ENCODE measurements at places on chromosomes 5 and 9.

DNA sequence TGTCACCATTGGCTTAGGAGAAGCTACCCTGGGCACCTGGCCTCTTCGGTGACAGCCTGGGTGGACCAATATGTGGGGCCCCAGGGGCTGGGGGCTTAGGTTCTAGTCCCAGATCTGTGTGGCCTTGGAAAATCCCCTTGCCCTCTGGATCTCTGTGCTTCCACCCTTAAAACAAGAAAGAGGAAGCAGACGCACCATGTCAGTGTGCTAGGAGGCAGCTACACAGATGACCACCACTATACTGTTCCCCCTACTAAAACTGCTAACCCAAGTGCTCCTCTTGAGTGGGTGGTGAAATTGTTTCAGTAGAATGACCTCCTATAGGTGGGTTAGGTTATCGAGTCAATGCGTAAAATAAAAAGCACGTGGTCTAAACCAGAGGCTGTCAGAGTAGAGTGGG is 31.0 kb downstream of the AFAP1L1 start:
- DNase-seq, result no peak

DNA sequence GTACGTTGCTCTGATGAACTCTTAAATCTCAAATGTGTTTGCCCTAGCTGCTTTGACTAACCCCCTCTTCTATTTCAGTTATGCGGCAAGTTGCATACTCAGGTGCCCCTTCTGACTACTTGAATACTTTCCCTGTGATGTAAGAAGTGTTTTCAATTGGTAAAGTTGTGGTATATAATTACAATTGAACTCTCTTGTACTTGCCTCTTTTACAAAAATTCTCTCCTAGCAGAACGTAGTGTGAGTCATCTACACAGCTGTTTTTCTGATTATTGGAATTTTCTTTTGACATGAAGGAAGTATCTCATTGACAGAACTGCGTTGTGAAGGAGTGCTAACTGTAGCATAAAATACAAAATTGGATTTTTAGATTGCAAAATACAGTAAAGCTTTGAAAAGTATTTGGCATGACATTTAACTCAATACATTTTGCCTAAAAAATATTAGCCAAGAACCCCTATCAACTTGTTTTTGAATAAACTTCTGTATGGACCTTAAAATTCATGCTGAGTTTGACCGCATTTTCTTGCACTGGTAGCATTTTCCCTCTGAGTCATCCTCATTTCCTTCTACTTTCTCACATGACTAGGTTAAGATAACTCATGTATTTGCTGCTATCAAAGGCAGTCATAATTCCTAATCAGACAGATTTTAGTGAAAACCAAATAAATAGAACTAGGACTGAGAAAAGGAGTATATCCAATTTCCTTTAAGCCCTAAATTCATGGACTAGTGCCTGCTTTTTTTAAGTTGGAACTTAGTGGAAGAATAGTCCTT is 6.3 kb downstream of the CRHBP start:
- DNase-seq, result no peak

GRCh38 chr9:94889628-94890027 is 163.1 kb downstream of the AOPEP start:
- no peak for DNase-seq

DNA sequence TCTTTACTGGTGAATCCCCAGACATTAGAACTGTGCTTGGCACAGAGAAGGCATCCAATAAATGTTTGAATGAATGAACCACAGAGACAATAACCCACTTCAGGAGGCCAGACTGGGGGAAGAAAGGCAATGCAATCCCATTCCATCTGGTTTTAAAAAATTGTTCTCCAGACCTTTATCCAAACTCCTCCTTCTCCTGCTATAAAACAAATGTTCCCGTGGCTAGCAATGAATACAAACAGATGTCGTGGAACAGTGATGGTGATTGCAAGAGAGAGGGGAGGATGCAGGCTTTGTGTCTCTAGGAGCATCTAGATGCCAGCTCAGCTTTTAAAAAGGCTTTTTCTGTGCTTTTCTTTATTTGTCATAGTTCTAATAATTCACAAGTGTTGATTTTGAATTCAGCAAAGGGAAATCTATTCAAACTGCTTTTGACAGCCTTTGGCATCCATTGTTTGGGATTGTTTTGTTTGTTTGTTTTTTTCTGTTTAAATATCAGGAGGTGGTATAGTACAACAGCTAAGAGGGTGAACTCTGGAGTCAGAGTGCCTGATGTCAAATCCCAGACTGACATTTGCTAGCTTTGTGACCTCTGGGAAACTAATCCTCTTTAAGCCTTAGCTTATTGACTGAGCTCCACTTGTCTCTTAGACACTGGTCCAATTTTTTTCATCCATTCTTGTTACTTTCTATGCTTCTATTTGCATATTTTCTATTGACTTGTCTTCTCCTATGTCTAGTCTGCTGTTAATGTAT is 59.1 kb downstream of the TNFSF15 start:
- no peak for DNase-seq

GRCh38 chr5:38755181-38755580 is 90.6 kb upstream of the OSMR start:
- no peak for DNase-seq

DNA sequence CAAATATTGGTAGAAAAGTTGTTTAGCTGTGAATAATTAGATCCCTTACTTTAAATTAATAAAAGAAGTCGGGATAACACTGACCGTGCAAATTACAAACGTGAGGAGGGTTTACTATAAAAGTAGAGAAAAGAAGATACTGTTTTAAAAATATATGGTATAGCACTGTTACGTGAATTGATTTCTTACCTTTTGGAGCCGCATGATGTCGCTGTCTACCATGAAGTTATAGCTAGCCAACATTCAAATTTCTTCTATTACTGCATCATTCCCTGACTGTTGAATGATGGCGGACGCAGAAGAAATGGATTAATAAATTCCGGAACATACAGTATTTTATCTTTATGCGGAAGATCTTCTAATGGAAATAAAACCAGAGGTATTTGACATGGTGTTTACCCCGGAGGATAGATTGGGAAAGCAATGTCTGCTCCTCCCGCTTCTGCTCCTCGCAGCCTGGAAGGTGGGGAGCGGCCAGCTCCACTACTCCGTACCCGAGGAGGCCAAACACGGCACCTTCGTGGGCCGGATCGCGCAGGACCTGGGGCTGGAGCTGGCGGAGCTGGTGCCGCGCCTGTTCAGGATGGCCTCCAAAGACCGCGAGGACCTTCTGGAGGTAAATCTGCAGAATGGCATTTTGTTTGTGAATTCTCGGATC is at the start of gene PCDHA6:
PCDHA6 (plus strand) TSS at position 257 of the 658 bp plus-strand sequence; CDS start at position 389, 132 bp downstream.
- DNase-seq, result no peak

- DNase-seq, result no peak
These were observed 70.4 kb upstream of the ANKRD55 start for GRCh38 chr5:56303511-56303910.

DNA sequence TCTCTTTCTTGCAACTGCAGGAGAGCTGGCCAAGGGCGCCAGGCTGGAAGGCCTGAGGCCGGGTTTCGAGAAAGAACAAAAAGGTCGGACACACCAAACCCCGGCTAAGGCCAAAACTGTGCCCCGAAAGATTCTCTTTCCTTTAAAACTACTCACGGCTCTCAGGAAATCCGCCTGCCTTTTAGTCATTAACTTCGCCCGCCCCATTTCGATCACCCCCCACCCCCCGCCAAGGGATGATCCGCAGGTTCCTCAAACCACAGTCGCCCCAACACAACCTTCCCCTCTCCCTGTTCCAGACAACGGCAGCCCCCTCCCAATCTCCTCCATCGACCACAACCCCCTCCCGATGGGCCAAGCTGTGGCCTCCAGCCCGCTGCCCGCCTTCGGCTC is 536 bp downstream of the FEM1C start:
- DNase-seq, result no peak

- DNase-seq, result no peak
These were observed 71.1 kb downstream of the MLLT3 start for GRCh38 chr9:20551236-20551635.

GRCh38 chr9:134455934-134456755 is 129.9 kb downstream of the RXRA start:
- peak; percentile 67 for DNase-seq

GRCh38 chr5:660491-661030 is 32.6 kb downstream of the TPPP start:
- DNase-seq, result no peak

DNA sequence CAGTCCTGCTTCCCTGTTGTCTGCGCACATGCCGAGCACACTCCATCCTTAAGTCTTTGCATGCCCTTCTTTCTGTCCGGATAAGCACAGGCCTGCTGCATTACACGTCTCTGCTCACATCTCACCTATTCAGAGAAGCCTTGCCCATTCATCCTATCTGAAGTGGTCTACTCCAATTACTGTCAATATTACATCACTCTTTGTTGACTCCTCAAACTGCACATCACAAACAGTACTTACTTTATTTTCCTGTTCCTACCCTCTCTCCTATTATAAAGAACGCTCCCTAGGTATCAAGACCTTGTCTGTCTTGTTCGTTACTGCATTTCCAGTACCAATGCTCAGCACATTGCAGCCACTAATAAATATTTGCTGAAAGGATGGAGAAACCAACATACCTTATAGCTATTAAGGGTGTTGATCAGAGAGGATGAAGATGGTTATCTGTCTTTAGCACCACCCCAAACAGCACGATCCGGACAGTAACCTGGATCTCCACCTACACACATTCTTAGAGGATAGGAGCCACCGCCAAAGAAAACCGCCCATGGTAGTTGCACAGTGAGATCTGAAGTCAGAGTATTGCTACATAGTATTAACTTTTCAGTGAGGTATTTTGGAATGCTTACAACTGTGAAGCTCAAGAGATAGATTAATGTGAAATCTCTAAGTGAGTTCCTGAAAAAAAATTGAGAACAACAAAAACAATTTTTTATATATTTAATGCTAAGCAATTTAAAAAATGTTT is 1.6 kb upstream of the PRRC1 start:
- no peak for DNase-seq

GRCh38 chr9:33939924-33940874 is 108.5 kb downstream of the UBAP2 start:
- no peak for DNase-seq

GRCh38 chr9:70954126-70954525 is 167.3 kb downstream of the TRPM3 start:
- DNase-seq, result no peak

GRCh38 chr5:126443374-126443851 is 20.2 kb downstream of the GRAMD2B start:
- DNase-seq, result no peak
